ENCODE measurements at places on chromosomes 3 and 15.

GRCh38 chr15:70799667-70800450, 36.5 kb upstream of the UACA start:
- DNase-seq = no peak

GRCh38 chr3:104291437-104291851, 1075.3 kb upstream of the ALCAM start:
- DNase-seq = no peak

DNA sequence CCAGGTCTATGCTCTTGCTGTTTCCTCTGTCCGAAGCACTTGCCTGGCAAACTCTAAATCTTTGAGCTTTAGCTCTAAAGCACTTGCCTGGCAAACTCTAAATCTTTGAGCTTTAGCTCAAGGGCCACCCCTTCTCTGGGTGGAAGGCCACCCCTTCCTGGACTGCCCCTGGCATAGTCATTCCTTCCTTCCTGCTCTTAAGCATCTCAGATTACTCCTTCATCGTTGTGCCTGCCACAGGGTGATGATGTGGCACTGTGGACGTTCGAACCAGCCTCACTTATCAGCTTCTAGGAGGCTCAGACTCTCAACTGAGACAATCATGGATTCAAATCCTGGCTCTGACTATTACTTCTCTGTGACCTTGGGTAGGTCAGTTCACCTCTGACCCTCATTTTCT, 10.5 kb upstream of the CRABP1 start:
- no peak for DNase-seq

DNA sequence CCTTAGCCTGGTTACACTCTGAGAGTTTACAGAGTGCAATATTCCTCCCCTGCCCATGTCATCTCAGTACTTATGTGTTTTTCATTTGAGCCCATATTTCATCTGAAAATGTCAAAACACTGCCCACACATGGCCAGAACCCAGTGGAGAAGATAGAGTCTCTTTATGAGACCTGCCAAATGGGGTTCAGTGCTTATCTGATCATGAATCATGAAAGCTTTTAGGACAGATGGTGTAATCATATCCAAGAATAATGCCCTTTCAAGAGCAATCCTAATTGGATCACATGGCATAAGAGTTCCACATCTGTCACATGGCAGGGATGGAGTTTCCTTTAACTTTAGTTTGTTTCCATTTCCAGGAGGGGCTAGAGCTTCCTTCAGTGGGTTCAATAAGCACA, 77.2 kb upstream of the AGBL1 start:
- no peak for DNase-seq

- no peak for DNase-seq
These were observed 311.2 kb upstream of the MCTP2 start for GRCh38 chr15:93920204-93920603.

DNA sequence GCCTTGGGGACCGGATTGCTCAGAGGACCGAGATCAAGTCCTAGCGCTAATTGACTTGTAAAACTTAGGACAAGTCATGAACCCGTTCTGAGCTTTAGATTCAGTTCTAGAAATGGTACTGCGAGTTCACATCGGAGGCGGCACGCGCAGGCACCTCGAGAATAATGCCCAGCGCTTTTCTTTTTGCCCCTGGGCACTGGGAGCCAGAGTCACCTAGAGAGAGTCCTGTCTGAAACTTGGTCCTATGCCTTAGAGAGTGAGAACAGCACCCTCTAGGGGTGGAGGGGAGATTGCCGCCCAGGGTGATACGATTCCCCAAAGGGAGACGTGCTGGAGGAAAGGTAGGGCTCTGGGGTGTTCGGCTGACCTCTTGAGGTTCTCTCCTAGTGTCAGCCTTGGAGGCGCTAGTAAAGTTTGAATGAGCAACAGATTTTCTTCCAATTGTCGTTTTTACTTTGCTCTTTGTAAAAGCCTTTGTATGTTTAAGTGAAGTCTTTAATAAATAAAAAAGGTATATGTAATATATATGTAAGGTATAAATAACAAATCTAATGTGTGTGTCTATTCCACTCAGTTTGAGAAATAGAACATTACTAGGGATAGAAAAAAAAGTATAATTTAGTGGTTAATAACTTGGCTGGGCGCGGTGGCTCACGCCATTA, 826 bp downstream of the EEF1AKMT4 start:
- peak; percentile 97 for DNase-seq

- no peak for DNase-seq
These were observed 28.4 kb downstream of the TFRC start for GRCh38 chr3:196053487-196053886.
